ENCODE measurements at places on chromosomes 2 and 18.

- DNase-seq: no peak
Observed at GRCh38 chr2:39050109-39050508, 70.7 kb downstream of the SOS1 start.

- no peak for DNase-seq
Observed at GRCh38 chr2:112339986-112340385, 64.6 kb downstream of the ZC3H6 start.

GRCh38 chr2:70939001-70939838 lies 3.5 kb downstream of the ATP6V1B1 start:
- DNase-seq: no peak

- no peak for DNase-seq
Observed at GRCh38 chr2:142065156-142065555, 65.7 kb downstream of the LRP1B start.

DNA sequence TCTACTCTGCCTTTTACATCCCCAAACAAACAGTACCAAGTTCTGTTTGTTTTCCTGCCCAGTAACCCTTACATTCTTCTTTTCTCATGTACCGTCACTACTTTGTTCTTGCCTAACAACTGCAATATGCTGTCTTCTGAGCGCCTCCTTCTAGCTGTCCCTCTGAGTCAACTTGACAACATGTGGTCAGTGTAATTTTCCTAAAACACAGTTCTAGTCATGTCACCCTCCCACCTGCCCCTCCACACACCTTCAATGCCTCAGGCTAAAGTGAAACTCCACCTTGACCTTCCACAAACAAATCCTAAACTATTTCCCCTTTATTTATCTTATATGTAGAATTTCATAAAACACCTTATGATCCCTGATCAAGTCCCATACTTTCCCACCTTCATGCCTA lies 124.6 kb upstream of the CD302 start:
- DNase-seq: no peak

GRCh38 chr18:50072146-50072545 lies 122.8 kb downstream of the MYO5B start:
- DNase-seq: no peak

- no peak for DNase-seq
Observed at GRCh38 chr2:180222644-180223043, 215.5 kb upstream of the CWC22 start.
